ENCODE measurements at places on chromosomes 12 and 14.

DNA sequence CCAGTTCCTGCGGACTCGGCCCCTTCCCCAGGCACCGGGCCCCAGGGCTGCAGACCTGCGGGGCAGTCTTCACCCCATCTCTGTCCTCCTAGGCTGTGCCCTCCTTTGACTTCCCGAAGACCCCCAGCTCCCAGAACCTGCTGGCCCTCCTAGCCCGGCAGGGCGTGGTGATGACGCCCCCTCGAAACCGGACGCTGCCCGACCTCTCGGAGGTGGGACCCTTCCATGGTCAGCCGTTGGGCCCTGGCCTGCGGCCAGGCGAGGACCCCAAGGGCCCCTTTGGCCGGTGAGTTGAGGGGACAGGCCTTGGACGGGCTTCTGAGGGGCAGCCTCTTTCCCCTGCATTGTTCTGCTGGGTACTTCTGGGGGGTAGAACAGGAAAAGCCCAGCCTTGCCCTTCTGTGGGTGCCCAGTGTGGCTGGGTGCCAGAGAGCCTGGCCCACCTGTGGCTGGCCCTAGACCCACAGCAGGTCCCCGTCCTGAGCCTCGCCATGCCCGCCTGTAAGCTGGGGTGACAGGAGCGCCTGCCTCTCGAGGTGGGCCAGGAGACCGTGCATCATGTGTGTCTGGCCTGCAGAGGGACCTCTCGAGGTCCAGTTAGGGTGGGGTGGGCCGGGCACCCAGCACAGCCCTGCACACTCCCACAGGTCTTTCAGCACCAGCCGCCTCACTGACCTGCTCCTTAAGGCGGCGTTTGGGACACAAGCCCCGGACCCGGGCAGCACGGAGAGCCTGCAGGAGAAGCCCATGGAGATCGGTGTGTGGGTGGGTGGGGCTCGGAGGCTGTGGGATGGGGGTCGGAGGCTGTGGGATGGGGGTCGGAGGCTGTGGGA is 12.6 kb upstream of the PUS1 start:
- DNase-seq: no peak

DNA sequence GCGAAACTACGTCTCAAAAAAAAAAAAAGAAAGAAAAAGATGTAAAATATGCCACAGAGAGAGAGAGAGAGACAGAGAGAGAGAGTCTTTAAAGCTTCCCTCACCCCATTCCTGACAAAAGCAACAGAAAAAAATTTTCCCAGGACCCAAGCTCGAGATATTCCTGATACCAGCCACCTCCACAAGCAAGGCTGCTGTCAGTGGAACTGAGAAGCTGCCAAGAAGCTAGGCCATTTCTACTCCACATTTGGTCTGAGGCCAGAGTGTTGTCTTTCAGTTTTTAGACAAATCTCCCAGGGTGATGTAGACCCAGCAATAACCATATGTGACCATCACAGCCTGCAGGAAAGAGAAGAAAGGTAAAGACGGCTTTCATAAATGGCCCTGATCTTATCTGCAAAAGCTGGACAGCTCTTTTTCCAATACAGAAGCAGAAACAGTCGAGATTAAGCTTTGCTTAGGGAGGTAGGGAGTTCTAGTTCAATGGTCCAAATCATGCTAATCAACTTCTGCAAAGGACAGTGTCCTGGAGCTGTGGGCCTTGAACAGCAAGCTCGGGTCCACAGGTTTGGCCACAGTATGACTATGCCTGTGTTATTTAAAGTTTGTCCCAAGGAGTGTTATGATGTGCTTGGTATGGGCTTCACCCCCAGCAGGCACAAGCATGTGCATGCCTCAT is 130.3 kb upstream of the NUDT4 start:
- DNase-seq: no peak

DNA sequence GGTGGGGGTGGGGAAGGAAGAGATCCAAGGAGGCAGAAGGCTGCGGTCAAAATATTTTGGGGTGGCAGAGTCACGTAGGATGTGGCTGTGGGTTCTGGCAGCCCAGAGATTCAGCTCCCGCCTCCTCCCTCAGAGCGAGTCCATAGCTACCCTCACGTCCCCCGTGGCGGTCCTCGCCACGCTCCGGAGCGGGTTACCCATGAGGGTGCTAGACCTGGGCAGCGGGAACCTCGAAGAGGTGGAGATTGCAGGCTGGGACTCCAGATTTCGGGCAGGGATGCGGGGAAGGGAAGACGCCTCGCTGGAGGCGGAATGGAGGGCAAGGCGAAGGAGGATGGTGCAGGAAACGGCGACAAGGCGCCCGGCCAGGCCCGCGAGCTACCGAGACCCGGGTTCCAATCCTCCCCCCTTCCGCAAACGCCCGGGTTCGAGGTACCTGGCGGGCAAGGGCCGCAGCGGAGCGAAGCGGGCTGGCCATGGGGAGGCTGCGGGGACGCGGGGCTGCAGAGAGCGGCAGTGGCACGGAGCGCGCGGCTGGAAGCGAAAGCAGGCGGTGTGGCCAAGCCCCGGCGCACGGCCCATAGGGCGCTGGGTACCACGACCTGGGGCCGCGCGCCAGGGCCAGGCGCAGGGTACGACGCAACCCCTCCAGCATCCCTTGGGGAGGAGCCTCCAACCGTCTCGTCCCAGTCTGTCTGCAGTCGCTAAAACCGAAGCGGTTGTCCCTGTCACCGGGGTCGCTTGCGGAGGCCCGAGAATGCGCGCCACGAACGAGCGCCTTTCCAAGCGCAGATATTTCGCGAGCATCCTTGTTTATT is 46.2 kb downstream of the BCAT1 start:
- no peak for DNase-seq

- no peak for DNase-seq
Observed at GRCh38 chr12:132550014-132550802, 60.2 kb downstream of the LRCOL1 start.

- DNase-seq: no peak
Observed at GRCh38 chr12:9449181-9449580, 158.5 kb downstream of the KLRB1 start.

GRCh38 chr14:58082491-58083098 is 69.4 kb downstream of the ARMH4 start:
- DNase-seq: no peak

DNA sequence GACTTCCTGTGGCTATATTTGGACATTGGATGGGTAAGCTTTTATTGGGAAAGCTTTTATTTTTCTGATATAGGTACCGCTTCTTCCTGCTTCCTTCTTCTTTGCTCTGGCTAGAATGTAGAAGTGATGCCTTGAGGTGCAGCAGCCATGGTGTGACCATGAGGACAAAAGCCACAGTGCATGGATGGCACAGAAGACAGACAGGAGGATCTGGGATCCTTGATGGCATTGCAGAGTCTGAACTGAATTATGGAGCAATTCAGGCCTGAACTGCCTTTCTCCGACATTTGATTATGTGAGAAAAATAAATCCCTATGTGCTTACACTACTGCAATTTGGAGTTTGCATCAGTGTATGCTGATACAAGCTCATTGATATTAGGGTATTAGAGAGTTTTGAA is 191.3 kb upstream of the CRY1 start:
- no peak for DNase-seq

DNA sequence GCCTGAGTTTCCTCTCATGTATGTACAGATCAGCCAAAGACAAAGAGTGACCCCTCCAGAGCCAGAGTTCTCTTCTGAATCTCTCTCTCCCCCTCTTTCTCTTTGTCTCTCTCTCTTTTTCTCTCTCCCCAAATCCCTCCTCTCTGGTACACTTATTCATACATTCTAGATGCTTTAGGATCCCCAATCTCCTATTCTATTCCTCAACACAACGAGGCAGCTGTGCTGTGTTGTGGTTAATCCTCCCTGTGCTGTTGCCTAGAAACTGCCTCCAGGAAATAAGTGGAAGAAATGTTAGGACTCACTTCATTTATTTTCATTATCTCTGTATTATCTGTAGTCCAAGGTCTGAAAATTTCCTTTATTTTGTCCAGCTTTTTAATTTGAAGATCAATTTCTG is 350.5 kb upstream of the OR4E1 start:
- no peak for DNase-seq

DNA sequence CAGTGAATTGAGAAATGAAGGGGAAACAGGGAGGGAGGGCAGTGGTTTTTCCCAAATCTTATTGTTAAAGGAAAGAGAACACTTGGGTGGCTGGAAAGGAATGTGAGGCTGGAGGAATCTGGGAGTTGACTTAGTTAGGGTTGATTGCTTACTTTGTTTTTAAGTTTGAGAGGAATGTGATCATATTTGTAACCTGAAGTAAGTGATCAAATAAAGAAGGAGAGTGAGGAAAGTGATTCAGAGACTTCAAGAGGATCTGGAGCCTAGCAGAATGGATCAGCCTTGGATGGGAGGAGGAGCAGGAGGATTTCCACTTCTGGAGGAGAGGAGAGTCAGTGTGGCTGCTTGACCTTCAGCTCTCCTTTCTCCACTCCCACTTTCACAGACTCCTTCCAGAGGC is 6.0 kb upstream of the LRP6 start:
- DNase-seq: no peak

DNA sequence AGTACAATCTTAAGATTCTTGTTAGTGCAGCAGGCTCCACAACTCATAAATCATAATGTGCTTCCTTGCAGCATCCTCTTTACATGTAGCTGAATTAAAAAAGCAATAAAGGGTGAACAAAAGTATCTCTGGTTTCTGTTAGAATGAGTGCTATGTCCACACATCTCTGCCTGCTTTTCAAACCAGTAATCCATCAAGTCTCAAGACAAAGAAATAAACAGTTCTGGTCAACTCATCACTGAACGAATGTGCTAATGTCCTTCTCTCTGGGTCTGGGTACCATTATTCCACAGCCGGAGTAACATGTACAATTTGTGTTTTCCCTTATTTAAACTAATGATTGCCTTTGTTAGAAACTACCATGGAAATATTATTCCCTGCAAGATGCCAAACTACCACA is 273.0 kb upstream of the USP15 start:
- DNase-seq: no peak
